ENCODE measurements at places on chromosomes 5 and 9.

DNA sequence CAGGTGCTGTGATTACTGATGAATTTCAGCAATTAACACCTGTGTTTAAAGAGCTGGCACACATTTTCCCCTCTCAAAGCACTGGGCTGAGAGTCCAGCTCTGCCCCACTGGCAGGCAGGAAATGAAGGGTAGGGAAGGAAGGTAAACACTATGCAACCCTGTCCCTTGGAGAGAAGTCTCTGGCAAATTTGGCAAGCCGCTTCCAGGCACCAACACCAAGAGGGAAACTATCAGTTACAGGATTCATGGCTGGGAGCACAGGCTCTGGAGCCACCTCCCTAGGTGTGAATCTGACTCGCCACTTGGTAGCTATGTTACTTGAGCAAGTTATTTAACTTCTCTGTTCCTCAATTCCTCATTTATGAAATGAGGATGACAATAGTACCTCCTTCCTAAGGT is 3.3 kb downstream of the ANKS6 start:
- DNase-seq = no peak

- DNase-seq = no peak
Observed at GRCh38 chr9:98790842-98791607, 5.3 kb downstream of the ANKS6 start.

DNA sequence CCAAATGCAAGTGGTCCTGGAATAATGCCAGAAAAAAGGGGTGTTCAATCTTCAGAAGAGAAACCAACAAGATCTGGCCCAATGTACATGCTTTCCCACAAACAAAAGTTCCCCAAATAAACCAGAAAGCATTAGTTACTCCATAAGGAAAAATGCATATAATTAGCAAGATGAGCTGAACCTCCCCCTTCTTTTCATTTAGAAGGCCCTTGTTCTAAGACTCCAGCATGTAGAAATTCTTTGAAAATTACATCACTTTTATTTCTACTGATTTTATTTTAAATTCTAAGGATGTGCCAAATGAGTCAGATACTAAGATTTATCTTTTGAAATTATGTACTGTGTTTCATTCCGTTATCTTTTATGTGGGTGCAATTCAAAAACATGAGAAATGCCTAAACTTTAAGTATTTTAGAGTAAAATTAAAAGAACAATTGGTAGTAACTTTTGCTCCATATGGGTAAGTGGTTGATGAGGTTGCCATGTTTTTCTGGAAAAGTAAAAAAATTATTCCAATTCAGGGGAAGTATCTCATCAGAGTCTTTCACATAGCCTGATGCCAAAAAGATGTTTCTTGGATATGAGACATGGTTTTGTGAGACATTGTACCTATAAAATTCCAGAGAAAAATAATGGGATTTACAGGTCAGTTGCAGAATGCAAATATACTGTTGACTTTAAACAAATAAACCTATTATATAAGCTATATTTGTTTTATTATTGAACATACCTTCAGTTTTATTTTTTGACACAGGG is 106.5 kb upstream of the CCDC112 start:
- no peak for DNase-seq

DNA sequence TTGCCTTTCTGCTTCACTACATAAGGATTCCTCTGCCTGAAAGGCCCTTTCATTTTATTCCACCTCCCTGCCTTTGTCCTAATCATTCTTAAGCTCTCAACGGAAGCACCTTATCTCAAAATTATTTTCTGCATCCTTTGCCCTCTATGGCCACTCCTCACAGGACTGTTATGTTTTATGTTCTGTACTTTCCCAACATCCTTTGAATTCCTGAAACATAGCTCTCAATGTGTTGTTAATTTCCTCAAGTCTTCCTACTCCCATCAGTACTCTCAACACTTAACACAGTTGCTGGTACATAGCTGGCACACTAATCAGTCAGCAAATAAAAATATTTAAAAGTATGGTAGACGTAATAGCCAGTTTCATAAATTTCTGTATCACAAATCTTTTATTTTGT is 193.0 kb downstream of the RFX3 start:
- DNase-seq = no peak

DNA sequence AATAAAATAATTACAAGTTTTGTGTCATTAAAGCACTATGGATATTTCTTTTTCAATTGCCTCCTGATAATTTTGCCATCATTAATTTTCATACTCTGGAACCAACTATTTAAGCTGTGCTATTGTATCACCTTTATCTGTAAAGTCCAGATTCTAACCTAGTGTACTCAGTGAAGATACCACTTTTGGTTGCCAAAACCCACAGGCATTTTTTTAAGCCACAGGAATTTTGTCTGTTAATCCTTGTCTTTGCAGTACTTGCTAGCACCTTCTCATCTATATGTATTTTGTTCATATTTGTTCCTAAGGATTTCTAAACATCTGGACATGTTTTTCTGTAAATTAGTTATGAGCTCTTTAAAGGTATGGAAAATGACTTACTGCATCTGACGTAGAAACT is 481.4 kb upstream of the DAB2 start:
- DNase-seq = no peak
